Cortex of kidney (tissue), 1 donor: ENCODE measurements at places on chromosomes 6 and 20.
A peak's percentile ranks its signal among the peaks of the same experiment; 100 is the strongest.

- no peak for DNase-seq
Measured at GRCh38 chr6:143936778-143937667, 71.0 kb downstream of the PLAGL1 start.

DNA sequence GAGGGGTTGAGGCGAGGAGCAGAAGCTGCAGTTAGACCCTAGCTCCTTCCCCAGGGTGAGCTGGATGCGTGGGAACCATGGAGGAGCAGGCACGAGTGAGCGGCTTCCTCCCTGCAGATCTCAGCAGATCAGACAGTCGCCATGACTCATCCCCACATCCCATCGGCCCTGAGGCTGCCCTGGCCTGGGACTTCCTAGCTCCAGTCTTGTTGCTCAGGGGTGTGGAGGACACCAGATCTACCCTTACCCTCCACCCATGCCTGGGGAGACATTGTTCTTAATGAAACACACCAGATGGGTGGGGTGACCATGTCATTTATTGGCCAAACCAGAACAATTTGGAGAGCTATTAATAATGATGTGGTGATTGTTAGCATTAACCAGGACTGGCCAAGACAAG, 36.3 kb upstream of the TGM2 start:
- DNase-seq: no peak

- DNase-seq: peak; percentile 38
Measured at GRCh38 chr6:30690403-30691207, at the start of gene NRM. TSS of gene NRM (minus strand) at chr6:30690984. CDS start at chr6:30690974, 10 bp downstream.

DNA sequence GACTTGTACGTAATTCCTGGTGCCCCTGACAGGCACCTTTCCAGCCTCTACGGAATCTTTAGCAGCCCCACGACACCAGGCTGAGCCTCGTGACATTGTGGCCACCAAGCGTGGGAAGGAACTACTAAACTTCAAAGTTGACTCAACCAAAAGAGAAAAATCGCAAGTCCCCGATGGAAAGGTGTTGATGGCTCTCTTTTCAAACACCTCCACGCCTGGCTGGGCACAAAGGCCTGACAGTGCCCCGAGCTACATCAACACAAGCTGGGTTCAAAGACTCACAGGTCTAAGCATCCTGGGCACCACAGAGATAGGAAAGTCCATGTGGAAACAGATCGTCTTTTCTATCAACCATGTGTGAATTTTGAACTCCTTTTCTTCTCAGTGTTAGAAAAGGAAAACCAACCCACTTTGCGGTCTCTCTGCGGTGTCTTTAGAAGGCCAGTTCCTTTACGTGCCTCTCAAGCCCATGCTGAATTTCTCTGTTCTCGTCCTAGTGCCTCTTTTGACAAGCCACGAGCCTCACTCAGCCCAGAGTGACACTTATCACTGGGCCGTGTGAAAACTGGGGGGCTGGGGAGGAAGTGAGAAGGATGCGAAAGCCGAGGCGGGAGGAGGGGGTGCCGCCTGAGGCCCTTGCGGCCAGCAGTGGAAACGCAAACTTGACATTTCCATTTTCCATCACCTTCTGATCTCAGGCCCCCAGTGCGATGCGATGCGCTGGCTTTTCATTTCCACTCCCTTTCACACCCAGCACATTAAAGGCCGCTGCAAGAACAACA, 59.4 kb downstream of the GFOD1 start:
- no peak for DNase-seq
